ENCODE measurements at places on chromosomes 3 and 15.

DNA sequence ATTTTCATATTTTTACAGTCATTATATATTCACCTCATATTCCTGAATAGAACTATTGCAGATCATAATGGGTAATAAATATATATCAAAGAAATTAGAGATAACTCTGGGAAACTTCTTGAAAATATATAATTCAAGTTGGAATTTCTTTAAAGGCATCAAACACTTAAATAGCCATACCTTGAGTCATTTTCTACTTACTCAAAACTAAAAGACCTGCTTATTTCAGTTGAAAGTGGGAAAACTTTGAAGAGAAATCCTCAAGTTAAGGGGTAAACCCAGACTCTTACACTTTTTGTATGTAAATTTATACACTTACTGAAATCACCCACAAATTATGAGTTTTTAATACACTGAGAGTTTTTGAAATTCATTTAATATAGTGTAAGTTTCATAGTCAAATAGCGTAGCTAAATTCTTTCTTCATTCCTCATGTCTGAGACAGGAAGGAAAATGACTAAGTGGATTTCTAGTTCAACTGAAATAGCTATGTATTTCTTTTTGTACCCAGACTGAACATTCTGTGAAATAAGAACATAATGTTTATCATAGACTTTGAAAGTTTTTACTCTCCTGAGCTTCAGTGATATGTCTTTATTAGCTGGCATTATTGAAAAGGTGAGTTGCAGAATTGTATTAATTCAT, 4.6 kb upstream of the ALCAM start:
- no peak for DNase-seq

DNA sequence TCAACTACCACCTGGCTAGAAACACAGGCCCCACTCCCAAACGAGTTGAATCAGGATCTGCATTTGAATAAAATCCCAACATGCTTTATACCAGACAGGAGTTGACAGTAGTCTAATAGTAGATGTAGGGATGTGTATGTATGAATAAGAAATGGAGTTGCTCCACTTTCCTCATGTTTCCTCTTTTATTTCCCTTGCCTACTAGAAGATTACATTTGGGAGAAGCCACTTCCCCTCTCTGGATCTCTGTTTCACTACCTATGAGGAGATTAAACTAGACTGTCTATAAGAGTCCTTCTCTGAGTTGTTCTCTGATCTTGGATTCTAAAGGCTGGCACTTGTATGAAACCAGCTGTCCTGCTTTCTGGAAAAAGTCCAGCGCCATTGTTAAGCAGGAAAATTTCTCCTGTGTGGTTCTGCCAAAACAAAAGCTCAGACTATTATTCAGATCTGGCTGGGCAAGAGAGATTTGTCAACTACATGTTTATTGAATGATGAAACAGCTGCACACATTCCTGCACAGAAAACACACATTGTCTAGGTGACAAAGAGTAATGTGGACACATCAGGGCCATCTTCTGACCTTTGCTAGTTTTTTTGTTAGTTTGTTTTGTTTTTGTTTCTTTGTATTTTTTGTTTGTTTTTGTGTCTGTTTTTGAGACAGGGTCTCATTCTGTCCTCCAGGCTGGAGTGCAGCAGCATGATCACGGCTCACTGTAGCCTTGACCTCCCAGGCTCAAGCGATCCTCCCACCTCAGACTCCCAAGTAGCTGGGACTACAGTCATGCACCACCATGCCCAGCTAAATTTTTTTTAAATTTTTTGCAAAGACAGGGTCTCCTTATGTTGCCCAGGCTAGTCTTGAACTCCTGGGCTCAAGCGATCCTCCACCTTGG, 29.9 kb downstream of the ACP3 start:
- DNase-seq = no peak

GRCh38 chr15:43508421-43508820, 9.0 kb upstream of the MAP1A start:
- DNase-seq = no peak

DNA sequence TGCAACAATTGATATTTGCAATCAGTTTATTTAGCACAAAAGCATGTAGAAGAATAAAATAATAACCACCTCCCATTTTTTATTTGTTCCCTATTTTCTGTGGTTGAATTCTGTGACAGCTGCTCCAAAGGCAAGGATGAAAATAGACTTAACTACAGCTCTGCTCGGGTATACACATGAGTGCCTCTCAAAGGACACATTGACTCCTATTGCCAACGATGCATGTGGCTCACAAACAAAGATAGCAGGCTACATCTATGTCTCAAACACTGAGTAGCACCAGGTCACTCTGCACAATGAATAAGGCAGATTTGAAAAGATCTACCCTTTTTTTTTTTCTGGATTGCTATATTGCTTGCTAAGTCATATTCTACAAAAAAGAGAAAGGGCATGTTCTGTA, 612.9 kb downstream of the ROBO1 start:
- DNase-seq = no peak

DNA sequence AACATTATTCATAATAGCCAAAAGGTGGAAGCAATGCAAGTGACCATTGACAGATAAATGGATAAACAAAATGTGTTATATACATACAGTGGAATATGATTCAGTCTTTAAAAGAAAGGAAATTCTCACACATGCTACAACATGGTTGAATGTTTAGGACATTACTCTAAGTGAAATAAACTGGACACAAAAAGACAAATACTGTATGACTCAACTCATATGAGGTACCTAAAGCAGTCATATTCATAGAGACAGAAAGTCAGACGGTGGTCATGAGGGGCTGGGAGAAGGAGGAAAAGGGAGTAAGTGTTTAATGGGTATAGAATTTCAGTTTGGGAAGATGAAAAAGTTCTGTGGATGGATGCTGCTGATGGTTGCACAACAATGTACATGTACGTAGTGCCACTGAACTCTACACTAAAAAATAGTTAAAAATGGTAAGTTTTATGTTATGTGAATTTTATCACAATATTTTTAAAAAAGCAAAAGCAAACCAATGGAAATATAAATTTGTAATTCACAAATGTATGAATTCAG, 5.3 kb downstream of the TXNRD3 start:
- DNase-seq = no peak

DNA sequence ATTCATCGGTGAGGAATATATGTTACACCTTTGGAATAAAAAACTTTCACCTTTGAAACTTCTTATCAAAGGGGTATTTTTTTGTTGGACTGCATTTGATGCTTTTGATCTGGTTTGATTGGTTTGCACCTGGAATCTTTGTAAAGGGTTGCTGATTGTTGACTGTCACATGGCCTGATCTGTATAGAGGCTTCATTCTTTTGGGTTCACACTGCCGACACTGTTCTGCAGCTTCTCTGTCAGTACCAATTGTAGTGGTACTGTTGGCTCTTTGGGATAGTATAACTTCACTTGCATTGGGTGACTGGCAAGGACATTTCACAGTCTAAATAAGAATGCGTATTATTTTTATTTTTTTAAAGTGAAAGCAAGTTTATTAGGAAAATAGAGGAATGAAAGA, 155.7 kb downstream of the DOCK3 start:
- no peak for DNase-seq

GRCh38 chr3:178671791-178672190, 135.6 kb downstream of the KCNMB2 start:
- no peak for DNase-seq

DNA sequence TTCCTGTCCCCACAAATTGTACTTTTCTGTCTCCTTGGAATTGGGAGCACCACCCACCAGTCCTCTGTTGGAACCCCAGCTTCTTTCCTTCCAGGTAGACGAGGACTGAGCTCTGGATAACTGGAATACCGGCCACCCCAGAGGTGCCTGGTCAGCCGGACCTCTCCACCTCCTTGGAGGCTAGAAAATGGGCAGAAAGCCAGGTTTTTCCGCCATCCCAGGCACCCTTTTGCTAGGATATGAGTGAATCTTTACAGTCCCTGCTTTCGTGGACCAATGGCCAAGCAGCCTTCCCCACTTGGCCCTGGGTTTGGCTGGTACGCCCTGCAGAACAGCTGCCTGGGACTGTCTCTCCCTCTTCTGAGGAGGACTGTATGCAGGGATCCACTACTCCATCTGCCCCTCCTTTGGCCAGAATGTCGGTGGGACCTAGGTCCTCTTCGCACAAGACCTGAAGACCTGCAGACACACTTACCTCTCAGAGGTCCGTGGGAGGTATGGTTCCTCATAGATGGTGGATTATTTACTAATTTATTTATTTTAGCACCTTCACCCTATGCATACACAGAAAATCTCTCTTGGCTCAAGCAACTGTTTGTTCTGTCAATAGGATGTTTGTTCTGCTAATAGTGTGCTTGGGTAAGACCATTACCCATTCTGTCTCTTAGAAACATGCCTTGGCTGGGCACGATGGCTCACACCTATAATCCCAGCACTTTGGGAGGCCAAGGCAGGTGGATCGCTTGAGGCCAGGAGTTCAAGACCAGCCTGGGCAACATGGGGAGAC, 8.6 kb upstream of the CHAC1 start:
- peak; percentile 14 for DNase-seq

- DNase-seq = no peak
Measured at GRCh38 chr3:146071632-146072031, 89.4 kb downstream of the PLOD2 start.

DNA sequence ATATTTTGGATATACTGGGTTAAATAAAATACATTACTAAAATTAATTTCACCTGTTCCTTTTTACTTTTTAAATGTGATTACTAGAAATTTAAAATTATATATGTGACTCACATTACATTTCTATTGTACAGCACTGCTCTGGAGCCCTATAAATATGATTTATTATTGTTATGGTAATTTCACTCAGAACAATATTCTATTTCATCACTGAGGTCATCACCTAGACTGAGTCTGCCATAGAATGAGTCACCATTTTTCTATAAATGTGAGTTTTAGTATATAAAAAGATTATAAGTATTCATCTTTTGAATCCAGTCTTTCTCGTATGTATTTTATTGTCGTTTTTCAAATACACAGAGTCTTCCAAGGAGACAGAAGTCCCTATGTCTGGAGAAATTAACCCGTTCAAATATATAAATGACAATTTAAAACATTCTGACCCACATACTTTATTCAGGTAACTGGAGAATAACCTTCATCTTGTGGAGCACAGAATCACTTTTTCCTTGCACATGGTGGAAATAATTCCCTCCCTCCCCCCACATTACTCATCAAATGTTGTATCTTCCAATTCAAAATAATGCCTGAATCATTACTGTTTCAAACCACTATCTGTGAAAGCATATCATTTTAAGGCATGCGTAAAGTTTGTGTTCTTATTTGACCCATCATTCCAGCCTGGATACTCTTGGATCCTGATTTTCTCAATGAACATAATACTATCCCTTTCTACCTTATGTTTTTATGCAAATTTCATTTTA, 30.0 kb downstream of the CHST14 start:
- no peak for DNase-seq
